Renal cortex interstitium (tissue), 15 donors: ENCODE measurements at places on chromosomes 4 and X. TPM values are rescaled to one million over a fixed set of nuclear protein-coding genes. Genes with fewer than 3 reads are reported as not detected.

DNA sequence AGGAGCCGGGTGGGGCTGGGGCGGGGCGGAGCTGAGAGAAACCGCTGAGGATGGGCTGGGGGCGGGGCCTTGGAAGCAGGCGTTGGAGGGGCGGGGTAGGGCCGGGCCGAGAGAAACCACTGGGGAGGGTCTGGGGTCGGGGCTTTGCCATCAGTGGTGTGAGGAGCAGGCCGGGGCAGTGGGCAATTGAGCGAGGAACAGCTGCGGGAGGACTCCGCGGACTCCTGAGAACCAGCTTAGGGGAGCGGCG lies 1.3 kb upstream of the EOLA2 start:
- no peak for DNase-seq

ZNF157 gene
- polyA plus RNA-seq = 1.0 TPM

ARFIP1 gene
- 45.6 TPM for polyA plus RNA-seq

GRCh38 chr4:152961773-152962115 lies 25.6 kb downstream of the FHDC1 start:
- no peak for DNase-seq

DNA sequence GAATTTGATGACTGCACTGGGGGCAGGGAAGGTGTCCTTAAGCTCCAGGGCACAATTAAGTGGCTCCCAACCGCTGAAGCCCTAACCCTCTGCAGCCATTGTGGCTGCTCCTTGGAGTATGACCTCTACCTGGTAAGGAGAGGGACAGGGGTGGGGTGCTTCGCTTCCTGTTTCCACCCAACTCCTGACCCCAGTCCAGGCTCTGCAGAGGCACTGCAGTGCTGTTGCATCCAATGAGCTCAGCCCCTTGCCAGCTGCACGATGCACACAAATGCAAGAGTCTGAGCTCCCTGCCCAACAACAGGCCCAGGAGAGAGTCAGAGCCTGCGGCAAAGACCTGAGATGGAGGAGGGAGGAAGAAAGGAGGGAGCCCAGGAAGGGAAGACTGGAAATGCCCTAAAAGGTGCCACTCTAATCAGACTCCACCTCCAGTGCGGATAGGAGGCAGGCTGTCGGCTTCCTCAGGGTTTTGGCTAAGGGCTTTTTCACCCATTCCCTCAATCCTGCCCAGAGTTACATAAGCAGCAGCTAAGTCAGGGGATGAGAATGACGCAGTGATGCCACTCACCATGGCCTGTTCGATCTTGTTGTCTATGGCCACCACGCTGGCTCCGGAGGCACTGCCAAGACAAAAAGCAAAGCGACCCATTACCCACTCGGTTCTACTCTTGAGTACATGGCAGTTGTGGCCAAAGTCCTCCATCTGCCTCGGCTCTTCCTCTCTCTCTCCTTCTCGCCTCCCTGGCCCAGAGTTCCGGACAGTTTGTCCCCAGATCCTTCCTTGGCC lies 60.1 kb downstream of the TSC22D3 start:
- DNase-seq = no peak

- no peak for DNase-seq
These were observed 87.4 kb upstream of the TENM3 start for GRCh38 chr4:182155806-182156205.

DNA sequence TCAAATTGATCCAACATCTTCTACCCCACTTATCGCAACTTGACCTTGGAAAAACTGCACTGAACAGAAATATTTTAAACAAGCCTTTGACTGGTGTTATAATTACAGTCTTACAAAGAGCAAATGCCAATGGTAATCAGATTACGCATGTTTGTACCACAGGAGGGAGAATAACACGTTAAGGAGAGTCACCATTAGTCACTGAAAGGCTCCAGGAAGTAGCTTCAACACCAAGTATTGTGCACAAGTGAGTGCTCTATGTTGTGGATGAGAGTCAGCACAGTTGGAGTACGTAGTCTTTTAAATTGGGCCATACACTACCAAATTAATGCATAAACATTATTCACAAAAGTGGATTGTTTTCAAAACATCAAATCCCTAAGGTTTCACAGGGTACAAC lies 1081.5 kb upstream of the TENM3 start:
- no peak for DNase-seq

GRCh38 chr4:155761047-155761446 lies 2.2 kb downstream of the GUCY1B1 start:
- DNase-seq = no peak

GNRHR gene
- 0.49 TPM for polyA plus RNA-seq

DNA sequence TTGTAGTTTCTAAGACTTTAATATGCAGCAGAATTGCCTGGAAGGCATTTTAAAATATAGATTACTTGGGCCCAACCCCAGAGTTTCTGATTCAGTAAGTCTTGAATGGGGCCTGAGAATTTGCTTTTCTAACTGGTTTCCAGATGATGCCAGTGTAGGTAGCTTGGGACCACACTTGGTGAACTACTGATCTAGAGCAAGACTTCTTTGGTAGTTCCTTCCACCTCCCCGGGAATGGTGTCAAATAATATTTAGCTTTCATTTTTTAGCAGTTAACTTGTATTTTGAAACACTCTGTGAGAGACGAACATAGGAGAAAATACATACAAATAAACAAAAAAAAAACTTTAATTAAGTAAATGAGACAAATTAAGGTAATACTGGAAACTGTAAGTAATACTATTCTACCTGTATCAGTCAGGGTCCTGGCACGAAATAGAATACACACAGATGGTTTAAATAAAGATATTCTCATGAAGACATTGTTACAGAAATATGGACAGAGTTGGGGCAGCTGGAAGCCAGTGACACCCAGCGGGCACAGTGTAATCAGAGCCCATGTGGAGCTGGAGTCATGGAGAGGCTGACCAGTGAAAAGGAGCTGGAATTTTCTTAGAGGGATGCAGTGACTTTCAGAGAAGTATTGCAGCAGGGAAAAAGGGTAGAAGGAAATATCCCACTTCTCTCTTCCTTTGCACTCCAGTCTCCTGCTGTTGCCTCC lies 905.7 kb downstream of the CCSER1 start:
- no peak for DNase-seq

- no peak for DNase-seq
These were observed 120.8 kb downstream of the RASL11B start for GRCh38 chr4:52982946-52983340.
